ENCODE measurements at places on chromosomes 11 and 22.
A peak's percentile ranks its signal among the peaks of the same experiment; 100 is the strongest.

DNA sequence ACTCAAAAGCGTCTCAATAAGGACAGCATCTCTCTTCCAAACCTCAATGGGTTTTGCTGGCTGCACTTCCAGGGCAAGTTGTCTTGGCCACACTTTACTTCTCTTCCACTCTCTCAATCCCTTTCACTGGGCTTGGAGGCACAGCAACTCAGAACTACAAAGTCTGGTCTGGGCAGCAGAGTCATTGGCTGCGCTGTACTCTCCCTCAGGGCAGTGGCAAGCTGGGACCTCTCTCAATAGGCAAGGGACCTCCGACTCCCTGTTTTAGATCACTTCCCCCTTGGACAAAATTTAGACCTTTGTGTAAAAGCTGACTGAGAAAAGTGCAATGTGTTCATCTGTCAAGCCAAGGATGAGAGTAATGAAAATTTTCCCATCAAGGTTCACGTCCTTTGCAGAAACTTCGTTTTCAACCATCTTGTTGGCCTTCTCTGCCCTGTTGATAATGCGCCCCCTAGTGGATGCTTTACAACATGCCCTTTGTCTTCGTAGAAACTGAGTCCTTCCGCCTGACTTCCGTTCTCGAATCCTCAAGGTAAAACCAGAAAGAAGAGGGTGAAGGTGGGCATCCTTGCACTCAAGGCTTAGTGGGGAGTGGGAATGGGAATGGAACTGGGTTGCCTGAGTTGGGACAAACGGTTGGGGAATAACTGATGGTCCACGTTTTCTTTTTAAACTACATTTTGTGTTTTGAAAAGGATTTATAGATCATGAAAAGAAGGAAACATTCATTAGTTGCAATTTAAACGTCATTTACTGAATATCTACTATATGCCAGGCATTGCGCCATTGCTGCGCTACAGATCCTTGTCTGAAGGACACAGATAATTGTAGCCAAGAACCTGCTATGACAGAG, 99.1 kb downstream of the CD44 start:
- H3K36me3 ChIP-seq: peaks cover 3% of the 10 kb centered on the region
- H3K4me3 ChIP-seq: no peak overlapping the region
- H3K27me3 ChIP-seq: peaks cover 2% of the 10 kb centered on the region
- peaks cover 7% of the 10 kb centered on the region for H3K4me1 ChIP-seq
- peak; percentile 48 for DNase-seq

DNA sequence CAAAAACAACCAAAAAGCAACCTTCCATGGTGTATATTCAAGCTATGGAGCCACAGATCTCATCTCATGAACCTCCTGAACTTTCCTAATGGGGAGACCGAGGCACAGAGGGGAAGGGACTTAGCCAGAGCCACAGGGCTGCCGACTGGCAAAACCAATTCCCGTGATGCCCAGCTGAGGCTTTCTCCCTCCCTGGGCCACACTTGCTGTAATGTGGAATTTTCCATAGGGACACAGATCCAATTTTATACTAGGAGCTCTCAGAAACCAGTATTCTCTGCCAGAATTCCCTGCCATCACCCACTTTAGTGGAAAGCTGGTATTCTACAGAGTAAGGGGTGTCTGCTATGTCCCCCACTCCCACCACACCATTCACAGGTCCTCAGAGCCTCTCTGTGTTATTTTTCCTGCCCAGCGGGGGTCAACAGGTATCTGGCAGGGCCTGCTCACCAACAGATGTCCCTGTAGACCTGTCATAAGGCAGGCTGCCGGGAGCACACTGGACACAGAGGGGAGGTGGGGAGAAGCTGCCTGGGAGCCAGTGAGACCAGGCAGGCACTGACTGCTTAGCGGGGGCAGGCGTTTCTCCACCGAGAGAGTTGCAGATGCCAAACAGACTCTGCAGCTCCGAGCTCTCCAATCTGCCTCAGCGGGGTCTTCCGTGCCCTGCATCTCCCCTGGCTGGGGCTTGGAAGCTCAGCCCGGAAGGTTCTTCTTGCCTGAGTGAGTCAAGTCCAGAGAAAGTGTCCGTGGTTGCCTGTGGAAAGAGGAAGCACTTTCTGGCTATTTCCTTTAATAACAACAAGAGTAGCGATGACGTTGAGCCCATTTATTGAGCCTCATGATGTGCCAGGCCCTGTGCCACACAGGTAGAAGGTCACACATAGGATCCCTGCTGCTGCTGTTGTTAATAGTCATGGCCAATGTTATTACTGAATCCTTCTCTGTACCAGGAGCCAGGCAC, 26.3 kb downstream of the RPS6KA4 start:
- peaks cover 3% of the 10 kb centered on the region for H3K27me3 ChIP-seq
- no peak for DNase-seq
- no peak overlapping the region for H3K4me3 ChIP-seq
- H3K4me1 ChIP-seq: peaks cover 5% of the 10 kb centered on the region
- H3K36me3 ChIP-seq: no peaks in the 10 kb centered on the region
- no peak overlapping the region for H3K27ac ChIP-seq

DNA sequence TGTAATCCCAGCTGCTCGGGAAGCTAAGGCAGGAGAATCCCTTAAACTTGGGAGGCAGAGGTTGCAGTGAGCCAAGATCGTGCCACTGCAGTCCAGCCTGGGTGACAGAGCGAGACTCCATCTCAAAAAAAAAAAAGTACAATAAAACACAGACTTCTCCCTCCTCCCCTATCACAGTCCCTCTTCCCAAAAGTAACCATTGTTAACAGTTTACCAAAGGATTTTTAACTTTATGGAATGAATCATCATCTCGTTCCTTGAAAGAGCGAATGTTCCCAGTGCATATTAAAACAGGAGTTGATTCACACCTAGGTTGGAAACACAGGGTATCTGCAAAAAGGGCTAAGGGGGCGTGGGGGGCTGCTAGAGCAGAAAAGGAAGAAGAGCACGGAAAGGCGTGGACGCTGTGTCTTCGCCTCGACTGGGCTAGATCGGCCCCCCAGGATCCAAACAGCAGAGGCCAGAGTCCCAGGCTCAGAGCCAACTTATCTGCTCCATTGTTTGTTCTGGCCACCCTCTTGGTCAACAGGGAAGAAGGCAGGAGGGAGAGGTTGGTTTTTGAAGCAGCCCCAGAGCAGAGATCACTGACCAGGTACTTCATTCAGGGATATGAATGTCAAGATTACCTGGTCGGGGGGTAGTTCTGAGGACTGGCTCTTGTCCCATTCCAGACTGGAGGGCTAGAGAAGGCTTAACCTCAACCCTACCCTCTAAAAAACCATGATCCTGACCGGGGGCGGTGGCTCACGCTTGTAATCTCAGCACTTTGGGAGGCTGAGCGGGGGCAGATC, 2.1 kb upstream of the AHNAK start:
- no peaks in the 10 kb centered on the region for H3K36me3 ChIP-seq
- peaks cover 39% of the 10 kb centered on the region for H3K4me1 ChIP-seq
- no peak overlapping the region for H3K27ac ChIP-seq

GRCh38 chr11:12066056-12066798, 44.2 kb upstream of the MICAL2 start:
- no peak for DNase-seq
- no peaks in the 10 kb centered on the region for H3K27me3 ChIP-seq
- H3K4me1 ChIP-seq: peaks cover 26% of the 10 kb centered on the region
- H3K36me3 ChIP-seq: no peaks in the 10 kb centered on the region
- no peak overlapping the region for H3K4me3 ChIP-seq
- H3K27ac ChIP-seq: no peak overlapping the region

- H3K27me3 ChIP-seq: no peaks in the 10 kb centered on the region
- no peaks in the 10 kb centered on the region for H3K4me1 ChIP-seq
- H3K27ac ChIP-seq: no peak overlapping the region
- no peak overlapping the region for H3K4me3 ChIP-seq
- DNase-seq: no peak
- H3K36me3 ChIP-seq: peaks cover 13% of the 10 kb centered on the region
These were observed 40.3 kb upstream of the NFRKB start for GRCh38 chr11:129935723-129936122.

GRCh38 chr11:118213781-118214180, 11.0 kb downstream of the JAML start:
- peaks cover 72% of the 10 kb centered on the region for H3K27me3 ChIP-seq
- H3K4me1 ChIP-seq: peaks cover 11% of the 10 kb centered on the region
- H3K27ac ChIP-seq: no peak overlapping the region
- H3K36me3 ChIP-seq: no peaks in the 10 kb centered on the region
- DNase-seq: no peak

DNA sequence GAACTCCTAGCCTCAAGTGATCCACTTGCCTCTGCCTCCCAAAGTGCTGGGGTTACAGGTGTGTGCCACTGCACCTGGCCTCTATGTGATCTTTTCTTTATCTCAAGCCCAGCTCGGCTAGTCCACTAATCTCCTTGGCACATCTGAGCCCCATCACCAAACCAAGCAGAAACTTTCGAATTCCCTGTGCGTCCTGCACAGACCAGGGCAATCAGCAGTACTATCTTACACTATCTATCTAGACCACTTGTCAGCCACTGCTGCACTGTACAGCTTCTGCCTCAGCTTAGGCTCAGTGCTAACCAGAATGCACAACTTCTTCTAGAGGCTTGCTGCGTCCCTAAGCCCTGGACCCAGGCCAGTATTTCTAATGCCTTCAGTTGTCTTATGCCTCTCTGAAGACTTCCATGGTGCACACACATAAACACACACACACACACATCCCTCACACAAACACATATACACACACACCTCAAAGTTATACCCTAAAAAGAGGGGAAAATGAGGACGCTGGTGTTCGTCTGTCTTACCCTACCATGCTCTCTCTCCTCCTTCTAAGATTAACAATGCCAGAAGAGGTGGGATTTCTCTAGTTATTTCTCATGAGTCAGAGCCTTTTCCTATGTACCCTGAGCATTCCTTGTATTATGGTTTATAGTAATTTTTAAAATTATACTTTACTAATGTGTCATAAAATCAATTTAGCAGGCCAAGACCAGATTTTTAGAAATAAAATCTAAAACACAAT, 59.3 kb upstream of the FAM181B start:
- DNase-seq: no peak
- peak overlapping the region; percentile 72 for H3K27ac ChIP-seq
- H3K27me3 ChIP-seq: no peaks in the 10 kb centered on the region

DNA sequence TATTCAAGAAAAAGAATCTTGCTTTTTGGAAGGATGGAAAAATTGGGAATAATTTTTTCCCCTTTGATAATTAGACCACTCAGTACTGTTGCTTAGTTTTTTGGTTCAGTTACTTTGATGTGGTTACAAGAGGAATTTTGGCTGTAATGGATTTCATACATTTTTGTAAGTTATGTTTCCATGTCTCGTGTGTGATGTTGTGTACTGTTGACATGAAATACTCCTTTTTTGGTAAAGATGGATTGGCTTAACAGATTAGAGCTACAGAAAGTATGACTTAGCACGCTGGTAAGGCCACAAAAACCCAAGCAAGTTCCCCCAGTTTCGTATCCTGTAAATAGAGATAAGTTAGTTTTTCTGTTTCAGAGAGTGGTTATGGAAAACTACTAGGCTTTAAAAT, 11.9 kb downstream of the TBCEL start:
- H3K4me1 ChIP-seq: peaks cover 13% of the 10 kb centered on the region
- DNase-seq: no peak
- no peaks in the 10 kb centered on the region for H3K36me3 ChIP-seq

GRCh38 chr22:36922105-36922608, 8.7 kb downstream of the CSF2RB start:
- no peak for DNase-seq
- H3K27me3 ChIP-seq: peaks cover 17% of the 10 kb centered on the region
- peaks cover 2% of the 10 kb centered on the region for H3K4me1 ChIP-seq
- H3K4me3 ChIP-seq: no peak overlapping the region
- H3K36me3 ChIP-seq: no peaks in the 10 kb centered on the region
- no peak overlapping the region for H3K27ac ChIP-seq

DNA sequence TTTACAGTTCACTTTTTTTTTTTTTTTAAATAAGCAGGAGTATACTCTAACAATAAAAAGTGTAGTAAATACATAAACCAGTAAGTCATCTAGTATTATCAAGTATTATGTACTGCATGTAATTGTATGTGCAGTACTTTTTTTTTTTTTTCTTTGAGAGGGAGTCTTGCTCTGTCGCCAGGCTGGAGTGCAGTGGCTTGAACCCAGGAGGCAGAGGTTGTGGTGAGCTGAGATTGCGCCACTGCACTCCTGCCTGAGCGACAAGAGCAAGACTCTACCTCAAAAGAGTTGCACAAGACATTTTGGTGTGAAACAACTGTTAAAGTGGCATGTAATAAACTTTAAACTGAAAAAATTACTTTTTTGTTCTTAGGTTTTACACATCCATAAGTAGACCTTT, 16.7 kb downstream of the BCL2L13 start:
- no peak overlapping the region for H3K4me3 ChIP-seq
- H3K36me3 ChIP-seq: peaks cover 4% of the 10 kb centered on the region
- no peak for DNase-seq
- H3K27ac ChIP-seq: no peak overlapping the region
- H3K4me1 ChIP-seq: no peaks in the 10 kb centered on the region

DNA sequence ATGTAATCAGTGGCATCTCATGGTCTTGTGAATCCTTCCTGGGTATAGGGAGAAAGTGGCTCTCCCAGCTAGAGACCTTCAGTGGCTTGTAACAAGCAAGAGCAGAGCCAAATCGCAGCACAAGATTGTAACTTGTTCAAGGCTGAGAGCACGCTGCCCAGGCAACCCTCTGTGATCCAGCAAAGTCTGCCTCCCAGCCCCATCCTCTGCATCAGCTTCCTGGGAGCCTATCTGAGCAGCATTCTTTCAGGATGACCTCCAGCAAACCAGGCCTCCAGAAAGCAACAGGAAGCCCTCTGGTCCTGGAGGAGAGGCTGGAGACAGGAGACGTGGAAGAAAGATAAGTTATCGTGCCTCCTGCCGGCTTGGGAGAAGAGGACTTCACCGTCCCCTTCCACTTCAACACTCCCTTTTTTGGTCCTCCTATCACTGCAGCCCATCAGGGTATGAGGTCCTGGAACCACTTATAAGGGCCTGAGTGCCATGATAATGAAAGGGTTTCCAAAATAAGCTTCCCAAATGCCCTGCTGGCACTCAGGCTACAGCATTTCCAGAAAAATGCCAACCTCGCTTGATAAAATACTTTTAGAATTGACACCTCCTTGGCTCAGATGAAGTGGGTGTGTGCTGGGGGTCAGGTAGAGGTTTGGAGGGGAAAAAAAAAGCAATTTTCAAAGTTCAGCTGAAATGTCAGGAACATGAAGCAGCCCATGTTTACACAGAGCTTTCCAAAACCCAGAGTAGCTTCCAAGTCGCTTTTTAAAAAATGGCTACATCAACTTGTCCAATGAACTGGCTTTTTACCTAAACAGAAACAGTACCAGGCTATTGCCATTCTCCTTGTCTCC, 80.2 kb downstream of the PLEKHA7 start:
- H3K27me3 ChIP-seq: peaks cover 29% of the 10 kb centered on the region
- DNase-seq: no peak
- no peak overlapping the region for H3K27ac ChIP-seq
- H3K4me3 ChIP-seq: no peak overlapping the region

- no peaks in the 10 kb centered on the region for H3K36me3 ChIP-seq
- peaks cover 5% of the 10 kb centered on the region for H3K4me1 ChIP-seq
- no peak for DNase-seq
- H3K4me3 ChIP-seq: no peak overlapping the region
- H3K27me3 ChIP-seq: no peaks in the 10 kb centered on the region
- H3K27ac ChIP-seq: no peak overlapping the region
These were observed 277.5 kb downstream of the CTTN start for GRCh38 chr11:70675697-70676374.

GRCh38 chr11:69498614-69499175, 17.2 kb downstream of the LINC01488 start:
- no peak overlapping the region for H3K4me3 ChIP-seq
- H3K27ac ChIP-seq: no peak overlapping the region
- no peaks in the 10 kb centered on the region for H3K36me3 ChIP-seq
- no peaks in the 10 kb centered on the region for H3K27me3 ChIP-seq
- H3K4me1 ChIP-seq: peaks cover 26% of the 10 kb centered on the region
